Stimulated activated CD8-positive, alpha-beta memory T cell treated with anti-CD3 and anti-CD28 coated beads, Interleukin-4, amount 100 ng/mL, for 1 hour (primary cell): ENCODE measurements at places on chromosomes 6 and 20.

DNA sequence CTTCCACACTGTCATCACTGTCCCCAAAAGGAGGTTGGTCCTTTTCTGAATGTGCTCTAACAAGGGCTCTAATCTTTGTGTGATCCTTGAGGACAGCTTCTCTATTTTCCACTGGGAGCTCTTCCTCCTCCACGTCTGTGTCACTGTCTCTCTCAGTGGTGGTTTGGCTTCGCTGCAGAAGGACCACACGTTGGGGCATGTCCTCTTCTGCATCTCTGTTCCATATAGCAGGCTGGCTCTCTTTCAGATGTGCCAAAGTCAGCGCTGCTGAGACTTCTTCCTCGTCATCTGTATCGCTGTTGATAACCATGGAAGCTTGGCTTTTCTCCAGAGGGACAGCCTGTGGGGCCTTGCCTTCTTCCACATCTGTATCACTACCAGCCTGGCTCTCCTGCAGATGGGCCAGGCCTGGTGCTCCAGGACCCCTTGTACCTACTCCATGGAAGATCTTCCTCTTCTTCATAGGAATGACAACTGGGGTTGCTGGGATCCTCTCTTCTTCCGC lies 4.6 kb downstream of the MDC1 start:
- no peak for DNase-seq

GRCh38 chr6:31705931-31706330 lies 735 bp upstream of the LY6G6F start:
- DNase-seq: no peak

- DNase-seq: no peak
Measured at GRCh38 chr6:169898788-169899480, 147.5 kb downstream of the ERMARD start.

GRCh38 chr6:149336609-149336928 lies 19.1 kb downstream of the TAB2 start:
- DNase-seq: no peak

- no peak for DNase-seq
Measured at GRCh38 chr20:38418509-38419204, 16.5 kb downstream of the SNHG17 start.

- DNase-seq: no peak
Measured at GRCh38 chr20:35735826-35736470, 6.1 kb downstream of the RBM39 start.

DNA sequence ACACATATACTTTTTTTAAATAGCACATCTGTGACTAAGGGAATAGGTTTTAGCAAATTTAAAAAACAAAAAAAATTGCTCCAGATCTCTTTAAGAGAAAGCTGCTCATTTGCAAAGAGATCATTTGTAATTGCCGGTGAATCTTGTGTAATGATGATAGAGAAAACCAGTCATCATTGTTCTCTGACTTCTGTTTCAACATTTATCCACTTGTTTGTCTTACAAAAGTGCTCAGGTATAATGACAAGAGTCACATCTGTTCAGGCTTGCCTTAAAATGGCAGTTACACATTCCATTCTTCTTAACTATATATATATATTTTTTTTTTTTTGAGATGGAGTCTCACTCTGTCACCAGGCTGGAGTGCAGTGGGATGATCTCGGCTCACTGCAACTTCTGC lies 165.2 kb downstream of the AIG1 start:
- DNase-seq: no peak

DNA sequence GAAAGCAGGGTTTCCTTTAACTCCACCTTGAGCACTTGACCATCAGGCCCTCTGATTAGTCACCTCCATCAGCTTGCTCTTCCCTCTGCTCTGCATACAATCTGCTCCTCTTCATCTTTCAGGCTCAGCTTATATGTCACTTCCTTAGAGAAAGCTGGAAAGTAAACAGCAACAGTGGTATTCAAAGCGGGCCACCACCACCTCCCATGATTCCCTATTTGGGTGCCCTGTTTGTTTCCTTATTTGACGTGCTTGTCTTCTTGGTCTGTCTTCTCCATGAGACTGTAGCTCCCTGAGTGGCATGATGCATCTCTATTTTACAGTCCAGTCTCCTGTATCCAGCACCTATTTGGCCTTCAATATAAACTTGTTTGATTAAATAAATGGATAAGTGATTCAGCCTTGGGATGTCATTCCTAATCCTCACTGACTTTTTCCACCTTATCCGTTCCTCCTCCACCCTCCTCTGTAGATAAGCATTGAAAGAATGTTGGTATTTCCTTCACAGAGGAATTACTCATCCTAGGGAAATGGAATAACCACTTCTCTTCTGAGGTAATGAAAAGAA lies 102.8 kb upstream of the SGK1 start:
- no peak for DNase-seq

DNA sequence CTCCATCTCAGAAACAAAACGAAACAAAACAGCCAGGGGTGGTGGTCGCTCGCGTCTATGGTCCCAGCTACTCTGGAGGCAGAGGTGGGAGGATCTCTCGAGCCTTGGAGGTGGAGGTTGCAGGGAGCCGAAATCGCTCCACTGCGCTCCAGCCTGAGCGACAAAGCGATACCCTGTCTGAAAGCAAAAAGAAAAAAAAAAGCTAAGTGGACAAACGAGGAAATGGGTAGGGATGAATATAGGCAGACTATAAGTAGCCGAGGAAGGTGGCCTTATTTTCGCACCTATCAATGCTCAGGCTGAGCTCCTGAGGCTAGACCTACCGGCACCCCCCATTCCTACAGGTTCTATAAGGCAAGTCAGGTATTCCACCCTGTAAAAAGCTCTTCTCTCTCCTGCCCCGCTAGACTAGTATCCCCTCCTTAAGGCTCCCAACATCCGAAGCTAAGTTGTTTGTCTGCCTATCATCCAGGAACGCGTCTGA lies 650 bp upstream of the CASP8AP2 start:
- DNase-seq: no peak

DNA sequence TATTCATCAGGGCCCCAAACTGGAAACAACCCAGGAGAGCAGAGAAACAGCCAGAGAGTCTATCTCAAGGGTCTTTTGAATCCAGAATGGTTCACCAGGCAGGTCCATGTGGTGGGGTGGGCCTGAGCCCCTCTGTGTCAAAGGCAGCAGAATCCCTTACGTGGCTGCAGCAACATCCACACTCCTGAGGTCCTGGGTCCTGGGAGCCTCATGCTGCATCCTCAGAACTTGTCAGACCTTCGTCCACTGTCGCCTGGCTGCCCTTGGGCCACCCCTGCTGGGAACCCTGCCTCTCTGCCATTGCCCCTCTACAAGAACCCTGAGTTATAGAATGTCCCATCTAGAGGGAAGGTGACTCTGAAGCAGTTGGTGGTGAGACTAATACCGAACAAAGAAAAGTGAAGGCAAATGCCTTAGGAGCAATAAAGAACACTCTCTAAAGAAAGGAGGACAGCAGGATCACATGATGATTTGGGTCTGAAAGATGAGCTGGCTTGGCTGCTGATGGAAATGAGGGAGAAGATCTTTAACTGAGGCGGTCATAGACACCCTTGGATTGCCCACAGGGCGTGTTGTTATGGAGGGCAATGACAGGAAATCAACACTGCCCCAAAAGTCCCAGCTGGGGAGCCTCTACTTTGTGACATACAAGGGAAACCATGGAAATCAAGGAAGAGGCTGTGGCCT lies 161.2 kb downstream of the SYNDIG1 start:
- DNase-seq: no peak

DNA sequence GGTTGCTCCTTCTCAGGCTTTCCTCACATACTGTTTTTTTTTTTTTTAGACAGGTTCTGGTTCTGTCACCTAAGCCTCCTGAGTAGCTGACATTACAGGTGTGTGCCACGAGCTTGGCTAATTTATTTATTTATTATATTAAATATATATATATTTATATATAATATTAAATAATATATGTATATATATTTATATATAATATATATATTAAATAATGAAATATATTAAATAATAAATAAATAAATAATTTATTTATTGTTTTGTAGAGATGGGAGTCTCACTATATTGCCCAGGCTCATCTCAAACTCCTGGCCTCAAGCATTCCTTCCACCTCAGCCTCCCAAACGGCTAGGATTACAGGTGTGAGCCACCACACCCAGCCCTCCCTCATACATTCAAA lies 28.3 kb upstream of the SLC9A8 start:
- no peak for DNase-seq

- no peak for DNase-seq
Measured at GRCh38 chr6:44298055-44298803, 14.9 kb downstream of the AARS2 start.

DNA sequence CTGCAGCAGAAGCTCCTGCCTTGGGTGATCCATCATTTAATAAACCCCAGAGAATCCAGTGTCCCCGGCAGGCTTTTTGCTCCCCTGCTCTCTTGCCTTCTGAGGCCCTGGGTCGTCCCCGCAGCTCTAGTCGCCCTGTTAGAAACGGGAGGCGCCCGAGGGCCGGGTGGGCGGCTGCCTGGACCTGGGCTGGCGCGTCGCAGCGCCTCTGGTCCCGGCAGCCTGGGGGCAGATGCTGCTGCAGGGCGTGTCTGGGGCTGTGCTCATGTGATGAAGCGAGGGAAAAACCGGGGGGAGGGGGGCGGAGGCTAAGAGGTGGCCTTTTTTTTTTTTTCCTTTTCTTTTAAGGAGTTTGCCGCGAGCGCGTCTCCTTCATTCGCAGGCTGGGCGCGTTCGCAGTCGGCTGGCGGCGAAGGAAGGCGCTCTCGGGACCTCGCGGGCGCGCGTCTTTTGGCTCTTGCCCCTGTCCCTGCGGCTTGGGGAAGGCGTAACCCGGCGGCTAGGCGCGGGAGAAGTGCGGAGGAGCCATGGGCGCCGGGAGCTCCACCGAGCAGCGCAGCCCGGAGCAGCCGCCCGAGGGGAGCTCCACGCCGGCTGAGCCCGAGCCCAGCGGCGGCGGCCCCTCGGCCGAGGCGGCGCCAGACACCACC lies 394 bp downstream of the AKAP12 start:
- DNase-seq: no peak

GRCh38 chr6:108544606-108545005 lies 16.1 kb upstream of the FOXO3 start:
- DNase-seq: no peak

- no peak for DNase-seq
Measured at GRCh38 chr6:14412026-14412425, 294.5 kb downstream of the CD83 start.

GRCh38 chr6:12963567-12963966 lies 247.0 kb downstream of the PHACTR1 start:
- no peak for DNase-seq

DNA sequence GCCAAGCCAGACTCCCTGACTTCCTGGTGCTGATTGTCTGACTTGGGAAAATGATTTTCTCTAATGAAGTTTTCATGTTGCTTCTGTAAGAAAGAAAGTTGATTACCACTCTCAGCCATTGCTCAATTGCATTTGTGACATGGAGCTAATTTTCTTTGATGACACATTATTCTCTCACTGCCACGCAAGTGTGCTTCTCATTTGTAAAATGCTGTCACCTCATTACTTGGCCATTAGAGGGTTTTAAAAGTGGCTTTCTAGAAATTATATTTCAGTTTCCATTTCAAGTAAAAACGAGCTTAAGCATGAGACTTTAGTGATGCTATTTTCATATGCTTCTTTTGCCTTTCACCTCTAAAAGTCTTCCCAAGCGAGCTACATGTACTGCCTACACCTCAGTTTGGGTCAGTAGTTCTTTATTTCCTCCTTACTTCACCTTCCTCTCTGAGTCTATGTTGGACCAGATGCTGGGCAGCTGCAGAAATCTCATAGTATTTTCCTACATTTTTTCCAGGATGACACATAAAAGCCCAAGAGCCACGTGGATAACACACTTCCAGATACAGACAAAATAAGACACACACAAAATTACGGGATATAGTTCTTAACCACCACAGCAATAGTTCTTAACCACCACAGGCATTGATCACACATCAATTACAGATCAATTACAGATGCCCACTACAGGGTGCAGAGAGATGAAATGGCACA lies 6.3 kb upstream of the FAM210B start:
- DNase-seq: no peak

DNA sequence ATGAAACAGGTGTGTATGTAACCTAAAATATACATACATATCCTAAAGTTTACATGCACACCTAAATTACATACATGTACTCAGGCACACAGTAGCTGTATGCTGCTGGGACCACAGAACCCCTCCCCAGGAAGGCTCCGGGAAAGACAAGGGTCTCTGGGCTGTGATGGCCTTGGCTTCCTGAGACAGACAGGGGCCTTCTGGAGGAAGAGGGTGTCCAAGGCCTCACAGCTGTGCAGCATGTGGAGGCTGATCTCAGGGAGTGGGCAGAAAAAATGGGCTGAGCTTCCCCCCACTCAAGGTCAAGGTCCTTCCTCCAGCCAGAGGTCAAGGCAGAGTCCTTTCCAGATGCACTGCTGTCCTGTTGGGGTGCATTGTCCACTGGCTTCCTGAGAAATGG lies 129.1 kb upstream of the THBS2 start:
- no peak for DNase-seq

GRCh38 chr6:163438940-163439335 lies 24.4 kb downstream of the QKI start:
- no peak for DNase-seq

- DNase-seq: no peak
Measured at GRCh38 chr6:135008072-135008940, 46.3 kb downstream of the HBS1L start.

DNA sequence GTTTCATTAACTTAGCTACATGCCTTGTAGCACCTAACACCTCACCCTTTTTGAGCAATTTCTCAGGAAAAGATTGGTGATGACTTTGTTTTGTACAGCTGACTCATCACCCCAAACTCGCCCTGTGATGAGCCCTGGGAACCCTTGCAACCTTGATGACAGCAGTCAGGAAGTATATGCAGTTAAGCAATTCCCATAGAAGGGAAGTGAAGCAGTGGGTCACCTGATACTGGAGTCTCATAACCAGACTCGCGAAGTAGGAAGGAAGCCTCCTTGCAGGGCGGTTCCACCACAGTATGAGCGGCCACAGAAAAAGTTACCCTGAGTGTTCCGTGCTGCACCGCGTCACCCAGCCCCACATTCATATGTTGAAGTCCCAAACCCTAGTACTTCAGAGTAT lies 82.0 kb upstream of the EDN1 start:
- DNase-seq: no peak

GRCh38 chr6:30062471-30063178 lies 1.6 kb downstream of the POLR1H start:
- no peak for DNase-seq

GRCh38 chr6:154848580-154848979 lies 115.4 kb downstream of the SCAF8 start:
- no peak for DNase-seq

DNA sequence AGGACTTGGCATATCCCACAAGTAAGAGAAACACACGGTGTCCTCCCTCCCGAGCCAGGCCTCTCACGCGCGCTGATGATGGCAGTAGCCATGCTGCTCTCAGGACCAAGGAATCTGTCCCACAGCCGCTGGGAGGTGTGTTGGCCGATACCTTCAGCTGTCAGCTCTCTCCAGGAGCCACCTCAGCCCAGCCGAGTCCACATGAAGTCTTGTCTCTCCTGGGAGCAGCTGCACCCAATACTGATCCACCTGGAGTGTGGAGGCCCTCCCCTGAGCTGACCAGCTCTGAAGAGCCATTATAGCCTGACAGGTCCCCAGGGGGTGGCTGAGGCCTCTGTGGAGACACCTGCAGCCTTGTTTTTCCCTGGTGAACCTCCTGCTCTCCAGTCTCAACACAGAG lies 23.8 kb upstream of the NXT1 start:
- no peak for DNase-seq

- DNase-seq: no peak
Measured at GRCh38 chr20:50848846-50849673, 54.2 kb downstream of the BCAS4 start.

- DNase-seq: no peak
Measured at GRCh38 chr20:46979603-46980241, 85.1 kb downstream of the EYA2 start.

- no peak for DNase-seq
Measured at GRCh38 chr6:158709809-158710208, 60.0 kb downstream of the SYTL3 start.
